ENCODE measurements at places on chromosomes 6 and 20.

GRCh38 chr6:88062376-88062775 is 14.7 kb downstream of the SPACA1 start:
- DNase-seq: no peak

DNA sequence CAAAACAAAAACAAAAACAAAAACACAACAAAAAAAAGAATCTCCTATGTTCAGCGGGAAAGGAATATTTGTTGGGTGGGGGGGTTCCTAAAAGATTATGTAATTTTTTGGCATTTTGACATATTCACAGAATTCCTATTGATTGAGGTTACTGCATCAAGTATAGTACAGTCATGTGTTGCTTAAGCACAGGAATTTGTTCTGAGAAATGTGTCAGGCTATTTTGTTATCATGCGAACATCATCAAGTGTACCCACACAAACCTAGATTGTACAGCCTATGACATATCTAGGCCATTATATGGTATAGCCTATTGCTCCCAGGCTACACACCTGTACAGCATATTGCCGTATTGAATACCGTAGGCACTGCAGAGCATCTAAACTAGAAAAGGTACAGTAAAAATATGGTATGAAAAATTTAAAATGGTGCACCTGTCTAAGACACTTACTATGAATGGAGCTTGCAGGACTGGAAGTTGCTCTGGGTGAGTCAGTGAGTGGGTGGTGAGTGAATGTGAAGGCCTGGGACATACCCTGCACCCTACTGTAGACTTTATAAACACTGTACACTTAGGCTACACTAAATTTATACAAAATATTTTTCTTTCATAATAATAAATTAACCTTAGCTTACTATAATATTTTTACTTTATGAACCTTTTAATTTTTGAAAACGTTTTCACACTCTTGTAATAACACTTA is 110.6 kb downstream of the CDKAL1 start:
- no peak for DNase-seq

GRCh38 chr20:48791666-48792071 is 36.1 kb downstream of the PREX1 start:
- DNase-seq: no peak

- DNase-seq: no peak
Measured at GRCh38 chr6:169131390-169131789, 122.3 kb downstream of the THBS2 start.

GRCh38 chr6:135527960-135528249 is 30.4 kb upstream of the AHI1 start:
- DNase-seq: no peak

GRCh38 chr6:115540077-115540869 is 520.4 kb downstream of the FRK start:
- no peak for DNase-seq

DNA sequence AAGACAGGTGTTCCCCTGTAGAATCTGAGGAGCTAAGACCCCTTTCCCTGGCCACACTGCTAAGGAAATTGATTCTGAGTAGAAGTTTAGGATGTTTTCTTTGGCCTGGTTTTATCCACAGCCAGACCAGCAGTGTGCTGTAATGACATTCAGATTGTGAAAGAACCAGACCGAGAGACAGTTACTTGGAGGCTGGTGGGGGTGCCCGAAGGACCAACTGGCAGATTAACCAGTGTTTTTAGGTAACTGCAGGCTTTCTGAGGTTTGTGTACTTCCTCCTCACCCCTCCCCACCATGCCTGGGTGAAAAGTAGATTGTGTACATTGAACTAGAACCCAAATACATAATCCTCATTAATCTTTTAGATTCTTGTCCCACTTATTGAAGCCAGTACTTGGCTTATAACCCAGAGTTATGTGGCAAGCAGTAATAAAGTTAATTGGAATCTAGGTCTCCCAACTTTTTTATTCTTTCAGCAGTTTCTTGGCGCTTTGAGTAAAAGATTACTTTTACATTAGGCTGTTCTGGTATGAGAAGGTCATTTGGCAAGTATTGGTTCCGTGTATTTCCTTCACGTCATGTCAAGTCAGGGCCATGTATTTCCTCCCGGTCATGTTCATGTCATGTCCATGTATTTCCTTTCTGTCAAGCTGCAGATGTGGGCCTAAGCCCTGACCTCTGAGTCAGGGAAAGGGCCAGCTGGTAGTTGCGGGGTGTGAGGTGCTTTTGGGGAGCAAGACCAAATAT is 93.7 kb downstream of the TCP11 start:
- DNase-seq: no peak
